ENCODE measurements at places on chromosomes 11 and 22.

DNA sequence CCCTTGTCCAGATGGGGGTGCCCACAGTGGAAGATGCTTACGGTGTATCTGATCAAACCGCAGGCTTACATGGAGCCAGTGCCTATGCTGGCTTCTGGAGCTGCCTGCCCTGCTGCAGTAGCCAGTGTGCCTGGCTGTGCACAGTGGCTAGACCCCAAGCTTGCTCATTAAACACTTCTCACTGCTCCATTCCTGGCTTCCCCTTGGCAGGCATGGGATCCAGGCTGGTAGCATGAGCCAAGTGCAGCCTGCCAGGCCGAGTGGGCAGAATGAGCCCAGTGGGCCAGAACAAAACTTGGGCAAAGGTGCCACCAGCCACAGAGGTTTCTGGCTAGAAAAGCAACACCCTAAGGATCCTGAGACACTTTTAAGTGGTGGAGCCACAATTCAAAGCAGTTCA, 55.4 kb upstream of the B3GNT6 start:
- DNase-seq, result no peak

- DNase-seq, result no peak
Measured at GRCh38 chr11:15737320-15737719, 619.0 kb downstream of the SOX6 start.

DNA sequence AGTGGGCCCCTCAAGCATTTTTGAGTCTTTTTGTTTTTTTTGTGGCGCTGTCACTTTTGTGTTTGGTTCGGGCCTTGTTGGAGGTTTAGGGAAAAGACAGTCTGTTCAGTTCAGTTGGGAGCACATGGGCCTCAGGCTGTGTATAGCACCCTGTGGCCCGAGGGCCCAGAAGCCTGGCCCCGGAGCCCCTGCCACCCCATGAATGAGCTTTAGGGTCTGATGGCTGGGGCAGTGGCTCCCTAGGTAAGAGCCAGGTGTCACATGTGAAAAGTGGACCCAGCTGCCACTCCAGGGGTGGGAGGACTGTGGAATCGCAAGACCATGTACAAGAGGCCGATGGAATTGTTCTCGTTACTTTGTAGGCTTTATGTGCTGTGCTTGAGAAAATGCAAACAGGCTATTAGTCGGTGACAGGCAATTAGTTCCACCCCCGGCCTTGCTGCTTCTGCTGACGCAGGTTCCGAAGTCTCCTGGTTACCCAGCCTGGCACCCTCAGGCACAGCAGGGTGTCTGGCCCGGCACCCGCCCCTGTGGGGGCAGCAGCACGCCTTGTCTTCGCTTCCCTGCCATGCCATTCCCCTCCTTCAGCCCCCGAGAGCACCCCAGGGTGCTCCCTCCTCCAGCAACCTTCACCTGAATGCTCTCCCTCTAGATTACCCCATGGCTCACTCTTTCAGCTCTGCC, 38.2 kb upstream of the PARVG start:
- DNase-seq, result no peak

- DNase-seq, result no peak
Measured at GRCh38 chr11:26048271-26048670, 283.7 kb upstream of the ANO3 start.

DNA sequence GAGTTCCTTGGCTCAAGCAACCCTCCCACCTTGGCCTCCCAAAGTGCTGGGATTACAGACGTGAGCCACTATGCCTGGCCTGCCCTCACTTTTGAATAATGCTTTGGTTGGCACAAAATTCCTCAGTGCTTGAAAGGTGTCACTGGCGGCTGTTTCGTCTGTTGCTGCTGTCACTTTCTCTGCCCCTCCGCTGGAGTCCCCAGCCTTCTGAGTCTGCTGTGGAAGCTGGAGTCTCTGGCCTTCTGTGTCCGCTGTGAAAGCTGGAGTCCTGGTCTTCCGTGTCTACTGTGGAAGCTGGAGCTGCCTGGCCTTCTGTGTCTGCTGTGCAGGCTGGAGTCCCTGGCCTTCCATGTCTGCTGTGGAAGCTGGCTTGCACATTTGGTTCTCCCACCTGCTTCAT, 4.9 kb upstream of the KRTAP5-1 start:
- no peak for DNase-seq

- no peak for DNase-seq
Measured at GRCh38 chr11:79206951-79207350, 233.9 kb downstream of the TENM4 start.

- no peak for DNase-seq
Measured at GRCh38 chr11:112615891-112616290, 345.3 kb upstream of the NCAM1 start.

DNA sequence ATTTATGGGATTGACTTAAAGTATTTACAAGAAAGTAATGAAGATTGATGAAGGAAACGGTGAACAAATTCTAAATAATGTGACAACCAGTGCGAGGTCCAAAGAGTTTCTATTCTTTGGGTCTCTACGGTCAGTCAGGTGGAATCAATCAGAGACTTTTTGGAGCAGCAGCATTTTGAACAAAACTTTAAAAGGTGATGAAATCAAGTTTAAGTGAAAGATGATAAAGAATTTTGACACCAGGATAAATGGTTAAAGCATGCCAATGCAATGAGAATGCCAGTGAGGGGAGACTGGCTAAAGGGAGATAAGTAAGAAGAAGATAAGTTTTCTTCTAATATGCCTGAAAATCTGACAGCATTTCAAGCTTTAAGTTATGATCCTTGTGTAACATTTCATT, 67.9 kb downstream of the DCUN1D5 start:
- no peak for DNase-seq

GRCh38 chr22:18079706-18080233, 2.0 kb downstream of the PEX26 start:
- no peak for DNase-seq

DNA sequence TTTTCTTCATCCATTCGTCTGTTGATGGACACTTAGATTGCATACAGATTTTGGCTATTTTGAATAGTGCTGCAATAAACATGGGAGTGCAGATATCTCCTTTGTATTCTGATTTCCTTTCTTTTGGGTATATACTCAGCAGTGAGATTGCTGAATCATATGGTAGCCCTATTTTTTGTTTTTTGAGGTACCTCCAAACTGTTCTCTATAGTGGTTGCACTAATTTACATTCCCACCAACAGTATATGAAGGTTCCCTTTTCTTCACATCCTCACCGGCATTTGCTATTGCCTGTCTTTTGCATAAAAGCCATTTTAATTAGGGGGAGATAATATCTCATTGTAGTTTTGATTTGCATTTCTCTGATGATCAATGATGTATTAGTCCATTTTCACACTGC, 96.1 kb downstream of the PRR5L start:
- DNase-seq, result no peak

DNA sequence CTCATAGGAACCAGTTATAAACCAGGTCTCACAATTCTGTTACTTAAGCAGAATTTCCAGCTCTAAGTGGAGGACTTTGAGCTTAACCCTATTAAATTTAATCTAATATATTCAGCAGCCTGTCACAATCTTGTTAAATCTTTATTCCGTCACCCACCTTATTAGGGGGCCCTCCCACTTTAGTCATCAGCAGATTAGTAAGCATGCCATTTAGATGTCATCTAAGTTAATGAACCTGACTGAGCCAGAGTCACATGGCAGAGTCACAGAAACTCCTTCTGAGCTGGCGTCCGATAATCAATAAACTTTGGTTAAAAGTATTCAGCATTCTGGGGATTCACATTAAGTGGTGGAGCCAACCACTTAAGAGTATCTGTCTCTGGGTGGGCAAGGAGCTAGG, 35.1 kb downstream of the TTC12 start:
- DNase-seq, result no peak

- no peak for DNase-seq
Measured at GRCh38 chr11:77191429-77191822, 63.4 kb downstream of the MYO7A start.

- no peak for DNase-seq
Measured at GRCh38 chr11:58787903-58788302, 56.2 kb upstream of the GLYAT start.

- DNase-seq, result no peak
Measured at GRCh38 chr11:119975561-119976152, 162.3 kb downstream of the TRIM29 start.

- no peak for DNase-seq
Measured at GRCh38 chr11:121930004-121930965, 185.7 kb downstream of the BLID start.

- no peak for DNase-seq
Measured at GRCh38 chr11:130673698-130674097, 225.3 kb downstream of the ADAMTS15 start.

DNA sequence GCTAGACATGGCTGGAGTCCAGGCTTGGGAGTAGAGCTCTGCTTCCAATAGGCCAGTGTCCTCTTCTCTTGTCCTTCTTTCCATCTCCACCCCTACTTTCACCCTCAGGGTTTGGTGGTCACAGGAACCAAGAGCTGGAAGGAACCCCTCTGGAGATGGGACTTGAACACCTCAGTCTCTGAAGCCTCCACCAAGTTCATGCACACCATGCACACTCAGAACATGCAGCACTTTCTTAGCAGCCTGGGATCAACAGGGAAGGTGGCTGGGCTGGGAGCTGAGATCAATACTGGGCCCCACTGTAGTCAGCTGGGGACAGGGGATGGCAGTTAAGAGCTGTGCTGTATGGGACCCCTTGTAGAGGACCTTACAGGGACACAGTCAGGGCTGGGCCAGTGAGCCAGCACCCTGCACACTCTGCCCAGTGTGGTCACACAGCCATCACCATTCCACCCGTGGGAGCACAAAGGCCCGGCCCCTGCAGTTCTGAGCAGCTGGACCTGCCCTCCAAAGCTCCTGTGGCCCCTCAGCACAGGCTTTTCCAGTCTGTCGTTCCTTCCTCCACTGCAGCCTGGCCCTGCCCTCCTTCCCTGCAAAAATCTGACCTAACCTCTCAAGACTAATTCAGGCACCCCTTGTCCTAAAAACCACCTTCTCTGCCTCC, 47.7 kb downstream of the GAB4 start:
- no peak for DNase-seq

GRCh38 chr11:47756208-47756607, 10.9 kb downstream of the FNBP4 start:
- DNase-seq, result no peak

Data from activated gamma-delta T cell treated with Interleukin-2 at 50 U/mL for 16 hours (primary cell).